ENCODE measurements at places on chromosomes 4 and X. TPM values are rescaled to one million over a fixed set of nuclear protein-coding genes. Genes with fewer than 3 reads are reported as not detected.

Gene EGF
- 1.5 TPM for total RNA-seq

Gene ELMOD2
- 76.4 TPM for total RNA-seq

Gene TMEM144
- total RNA-seq = 3.8 TPM

DNA sequence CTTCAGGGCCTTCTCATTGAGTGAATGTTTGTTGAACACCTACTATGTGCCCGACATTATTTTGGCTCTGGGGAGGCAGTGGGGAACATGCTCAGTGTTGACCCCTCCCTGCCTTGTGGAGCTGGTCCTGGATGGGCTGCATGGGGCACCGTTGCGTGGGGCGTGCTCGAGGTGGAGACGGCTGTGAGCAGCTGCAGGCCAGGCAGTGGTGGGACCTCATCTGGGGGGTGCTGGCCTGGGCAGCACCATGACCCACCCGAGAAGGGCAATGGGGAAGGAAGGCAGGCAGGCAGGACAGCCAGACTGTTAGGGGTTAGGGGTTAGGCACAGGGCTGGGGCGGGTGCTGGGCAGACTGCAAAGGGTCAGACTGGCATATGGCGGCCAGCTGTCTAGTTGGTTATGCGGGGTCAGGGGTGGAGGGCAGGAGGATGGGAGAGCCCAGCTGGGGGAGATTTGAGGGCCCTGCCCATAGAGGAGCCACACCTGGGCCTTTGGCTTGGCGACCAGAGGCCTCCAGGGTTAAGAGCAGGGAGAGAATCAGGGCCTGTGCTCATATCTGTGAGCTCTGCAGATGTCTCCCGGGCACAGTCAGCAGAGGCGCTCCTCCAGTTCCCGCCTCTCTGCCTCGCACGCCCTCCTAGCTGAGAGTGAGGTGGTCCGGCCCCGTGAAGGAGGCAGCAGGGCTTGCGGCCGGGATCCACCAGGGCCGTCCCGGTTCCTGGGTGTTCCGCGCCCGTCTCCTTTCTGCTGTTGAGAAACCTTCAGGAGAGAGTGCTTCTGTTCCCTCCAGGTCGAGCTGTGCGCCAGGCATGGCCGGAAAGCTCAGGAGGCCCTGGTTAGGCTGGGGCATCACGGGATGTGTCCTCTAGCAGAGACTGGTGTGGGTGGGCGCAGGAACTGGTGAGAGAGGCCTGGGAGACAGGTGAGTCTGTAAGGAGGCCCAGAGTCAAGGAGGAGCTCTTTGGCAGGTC lies 73.3 kb downstream of the RGS12 start:
- DNase-seq = no peak
- no peak overlapping the region for H3K27ac ChIP-seq
- H3K4me1 ChIP-seq = peaks cover 15% of the 10 kb centered on the region
- H3K4me3 ChIP-seq = no peak overlapping the region
- H3K27me3 ChIP-seq = no peaks in the 10 kb centered on the region

DNA sequence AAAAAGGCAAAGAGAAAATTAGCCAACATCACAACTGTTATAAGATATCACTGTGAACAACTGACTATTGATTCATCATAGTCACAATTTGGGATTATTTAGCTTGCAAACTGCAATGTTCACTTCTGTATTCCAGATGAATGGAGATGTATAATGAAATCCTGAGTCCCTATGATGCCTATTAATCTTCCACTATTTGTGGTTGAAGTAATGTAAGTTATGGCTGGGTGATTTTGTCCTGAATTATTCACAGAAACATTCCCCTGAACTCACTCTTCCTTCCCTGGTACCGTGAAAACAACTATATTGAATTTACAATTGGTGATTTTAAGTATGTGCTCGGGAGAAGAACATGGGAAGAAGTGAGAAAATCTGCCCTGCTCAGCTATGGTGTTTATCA lies 50.8 kb upstream of the NPFFR2 start:
- H3K4me1 ChIP-seq = no peaks in the 10 kb centered on the region
- no peak overlapping the region for H3K4me3 ChIP-seq
- H3K27me3 ChIP-seq = no peaks in the 10 kb centered on the region
- H3K27ac ChIP-seq = no peak overlapping the region

GRCh38 chrX:85359051-85359450 lies 20.4 kb downstream of the POF1B start:
- no peaks in the 10 kb centered on the region for H3K27me3 ChIP-seq
- DNase-seq = no peak
- H3K27ac ChIP-seq = no peak overlapping the region
- H3K36me3 ChIP-seq = no peaks in the 10 kb centered on the region
- H3K4me1 ChIP-seq = no peaks in the 10 kb centered on the region

Measured in uterus (tissue), 4 donors.